Natural killer cell (primary cell): ENCODE measurements at places on chromosomes 2 and 18.

- H3K27me3 ChIP-seq = no peaks in the 10 kb centered on the region
- no peaks in the 10 kb centered on the region for H3K36me3 ChIP-seq
- no peak overlapping the region for H3K27ac ChIP-seq
- H3K4me3 ChIP-seq = no peak overlapping the region
- H3K4me1 ChIP-seq = no peaks in the 10 kb centered on the region
- DNase-seq = no peak
These were observed 145.4 kb upstream of the PIK3C3 start for GRCh38 chr18:41809652-41810051.

- H3K36me3 ChIP-seq = no peaks in the 10 kb centered on the region
- DNase-seq = no peak
- H3K4me3 ChIP-seq = no peak overlapping the region
- H3K27me3 ChIP-seq = no peaks in the 10 kb centered on the region
- no peaks in the 10 kb centered on the region for H3K4me1 ChIP-seq
- no peak overlapping the region for H3K27ac ChIP-seq
These were observed 295.8 kb downstream of the SP3 start for GRCh38 chr2:173669271-173669853.

DNA sequence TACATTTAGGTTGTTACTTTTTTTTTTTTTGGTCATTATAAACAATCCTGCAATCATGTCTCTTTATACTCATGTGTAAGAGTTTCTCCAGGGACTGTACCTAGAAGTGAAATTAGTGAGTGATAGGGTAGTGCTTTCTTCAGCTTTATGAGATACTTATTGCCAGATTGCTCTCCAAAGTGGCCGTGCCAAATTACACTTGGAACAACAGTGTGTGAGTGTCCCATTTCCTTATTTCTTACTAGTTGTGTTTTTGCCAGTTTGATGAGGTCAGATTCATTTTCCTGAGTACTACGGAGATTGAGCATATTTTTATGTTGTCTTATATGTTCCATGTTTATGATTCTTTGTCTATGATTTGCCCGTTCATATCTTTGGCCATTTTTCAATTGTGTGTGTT is 39.2 kb downstream of the GALNT1 start:
- no peak overlapping the region for H3K27ac ChIP-seq
- no peak for DNase-seq
- no peaks in the 10 kb centered on the region for H3K36me3 ChIP-seq

DNA sequence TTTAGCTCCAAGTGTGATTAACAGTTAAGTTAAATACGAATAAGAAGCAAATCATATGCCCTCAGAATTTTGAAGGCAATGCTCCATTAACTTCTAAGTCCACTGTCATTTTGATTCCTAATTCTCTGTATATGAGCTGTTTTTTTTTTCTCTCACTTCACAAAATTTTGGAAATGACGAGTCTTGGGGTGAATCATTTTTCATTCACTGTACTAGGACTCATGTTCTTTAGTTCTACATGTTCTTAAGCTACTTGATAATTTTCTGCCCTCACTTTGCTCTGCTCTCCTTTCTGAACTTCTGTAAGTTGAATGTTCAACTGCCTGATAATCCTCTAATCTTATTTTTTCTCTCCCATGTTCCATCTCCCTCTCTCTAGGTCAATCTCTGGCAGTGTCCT is 141.0 kb downstream of the THADA start:
- H3K36me3 ChIP-seq = no peaks in the 10 kb centered on the region
- H3K4me1 ChIP-seq = no peaks in the 10 kb centered on the region
- no peaks in the 10 kb centered on the region for H3K27me3 ChIP-seq

GRCh38 chr18:58258692-58259342 is 214.8 kb downstream of the NEDD4L start:
- H3K4me3 ChIP-seq = no peak overlapping the region
- no peak for DNase-seq
- H3K4me1 ChIP-seq = no peaks in the 10 kb centered on the region

- H3K27ac ChIP-seq = peak overlapping the region; percentile 59
- peaks cover 31% of the 10 kb centered on the region for H3K4me1 ChIP-seq
- DNase-seq = peak; percentile 27
- no peaks in the 10 kb centered on the region for H3K36me3 ChIP-seq
- H3K27me3 ChIP-seq = peaks cover 35% of the 10 kb centered on the region
- H3K4me3 ChIP-seq = peak overlapping the region; percentile 80
These were observed 1.0 kb upstream of the GMPPA start for GRCh38 chr2:219497495-219498279.

GRCh38 chr2:212005085-212005671 is 533.4 kb downstream of the ERBB4 start:
- H3K4me3 ChIP-seq = no peak overlapping the region
- no peak for DNase-seq
- no peaks in the 10 kb centered on the region for H3K27me3 ChIP-seq
- H3K36me3 ChIP-seq = no peaks in the 10 kb centered on the region
- no peaks in the 10 kb centered on the region for H3K4me1 ChIP-seq

- no peaks in the 10 kb centered on the region for H3K27me3 ChIP-seq
- H3K4me3 ChIP-seq = no peak overlapping the region
- peak; percentile 89 for DNase-seq
- H3K4me1 ChIP-seq = peaks cover 3% of the 10 kb centered on the region
- no peak overlapping the region for H3K27ac ChIP-seq
These were observed 12.7 kb downstream of the RMC1 start for GRCh38 chr18:23515911-23516546.

DNA sequence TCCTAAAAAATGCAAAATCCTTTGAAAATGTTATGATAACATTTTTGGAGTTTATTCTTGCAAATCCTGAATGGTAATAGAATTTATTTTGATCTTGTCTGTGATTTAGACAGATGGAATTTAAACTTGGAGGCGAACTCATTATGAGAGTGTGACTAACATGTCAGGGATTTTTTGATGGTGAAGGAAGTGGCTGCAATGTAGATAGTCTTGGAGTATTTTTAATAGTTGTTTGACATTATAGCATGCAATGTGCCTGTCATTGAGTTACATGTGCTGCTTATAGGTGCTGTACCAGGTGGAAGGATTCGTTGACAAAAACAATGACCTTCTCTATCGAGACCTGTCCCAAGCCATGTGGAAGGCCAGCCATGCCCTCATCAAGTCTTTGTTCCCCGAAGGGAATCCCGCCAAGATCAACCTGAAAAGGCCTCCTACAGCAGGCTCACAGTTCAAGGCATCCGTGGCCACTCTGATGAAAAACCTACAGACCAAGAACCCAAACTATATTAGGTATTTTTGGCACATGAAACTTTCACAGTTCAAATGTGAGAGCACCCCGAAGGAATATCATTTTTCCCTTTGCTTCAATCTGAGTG is 141.8 kb downstream of the MYO1B start:
- no peaks in the 10 kb centered on the region for H3K36me3 ChIP-seq
- no peak for DNase-seq
- H3K4me1 ChIP-seq = no peaks in the 10 kb centered on the region
- no peak overlapping the region for H3K27ac ChIP-seq
- no peak overlapping the region for H3K4me3 ChIP-seq

- no peaks in the 10 kb centered on the region for H3K4me1 ChIP-seq
- H3K36me3 ChIP-seq = no peaks in the 10 kb centered on the region
- no peak overlapping the region for H3K4me3 ChIP-seq
- no peak for DNase-seq
These were observed 209.0 kb upstream of the COPS8 start for GRCh38 chr2:236876642-236877041.

DNA sequence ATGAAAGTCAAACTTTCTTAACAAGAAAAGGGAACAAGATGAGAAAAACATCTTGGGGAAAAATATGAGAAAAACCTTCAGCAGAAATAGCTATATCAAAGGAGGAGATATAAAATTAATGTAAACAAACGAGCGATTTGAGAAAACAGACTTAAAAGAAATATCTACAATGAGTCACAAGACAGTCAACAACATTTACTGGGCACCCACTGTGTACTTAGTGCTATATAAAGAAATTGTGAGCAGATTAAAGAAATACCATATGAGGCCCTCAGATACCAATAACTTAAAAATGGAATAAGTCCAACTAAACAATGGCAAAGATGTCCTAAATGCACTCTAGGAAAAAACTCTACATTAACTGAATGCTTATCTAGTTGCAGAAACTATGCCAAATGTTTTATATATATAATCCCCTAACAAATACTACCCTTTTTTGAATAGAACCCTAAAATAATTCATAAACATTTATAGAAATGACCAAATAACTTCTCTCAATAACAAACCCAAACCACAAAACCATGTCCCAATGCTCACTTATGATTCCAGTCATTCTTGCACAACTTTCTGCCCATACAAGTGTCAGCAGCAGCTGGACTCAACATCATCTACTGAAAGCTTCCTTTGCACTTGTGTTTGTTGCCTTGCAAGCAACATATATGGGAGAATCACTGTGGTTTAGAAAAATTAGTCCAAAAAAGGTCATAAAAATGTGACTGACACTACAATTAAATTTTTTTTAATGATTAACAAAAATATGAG is 83.5 kb downstream of the COBLL1 start:
- H3K27ac ChIP-seq = no peak overlapping the region
- no peak for DNase-seq
- no peaks in the 10 kb centered on the region for H3K4me1 ChIP-seq
- no peaks in the 10 kb centered on the region for H3K27me3 ChIP-seq
